ENCODE measurements at places on chromosomes 5 and 9. TPM values are rescaled to one million over a fixed set of nuclear protein-coding genes. Genes with fewer than 3 reads are reported as not detected.

Gene FAM153A
- not detected for total RNA-seq

Gene CER1
- not detected for total RNA-seq

Gene PCDHA10
- 0.23 TPM for total RNA-seq

Gene PCDHB8
- total RNA-seq, result 0.89 TPM

Gene TLN1
- 1,223 TPM for total RNA-seq

Gene SLC34A1
- total RNA-seq, result not detected

Gene C9
- total RNA-seq, result 0.46 TPM

Gene KIF12
- total RNA-seq, result not detected

Gene RMRP
- total RNA-seq, result 680 TPM

Gene PRKACG
- not detected for total RNA-seq

Gene PFN3
- total RNA-seq, result not detected

Gene TUSC1
- 10.4 TPM for total RNA-seq

Gene ANKRD18B
- total RNA-seq, result 35.6 TPM

Gene CRHBP
- total RNA-seq, result not detected

Gene TAF11L10
- not detected for total RNA-seq

Gene TNC
- total RNA-seq, result 206 TPM

Gene OR1Q1
- total RNA-seq, result not detected

Gene LIFR
- total RNA-seq, result 79.9 TPM

Gene BSPRY
- not detected for total RNA-seq

Gene PCDHB16
- 0.30 TPM for total RNA-seq

Gene KIF2A
- total RNA-seq, result 125 TPM

Gene TLE1
- total RNA-seq, result 30.6 TPM

Gene SPATA31D4
- total RNA-seq, result not detected

Gene LCN9
- total RNA-seq, result not detected

Gene CATSPER3
- total RNA-seq, result not detected

Gene PPIC
- 70.4 TPM for total RNA-seq

Gene SLC6A3
- not detected for total RNA-seq

Gene ZNF608
- total RNA-seq, result 1.5 TPM

Gene DIRAS2
- total RNA-seq, result 0.78 TPM

Gene IL3
- not detected for total RNA-seq

Gene FBP2
- not detected for total RNA-seq

Gene HAVCR1
- not detected for total RNA-seq

Gene PCDHA1
- total RNA-seq, result 0.09 TPM

Gene ELAVL2
- total RNA-seq, result under 0.01 TPM

Gene SLC23A1
- not detected for total RNA-seq

Gene TBC1D2
- 26.7 TPM for total RNA-seq

Gene FOXD4L6
- total RNA-seq, result 0.37 TPM

Gene C8G
- total RNA-seq, result not detected

Gene PAEP
- not detected for total RNA-seq

Gene GPR150
- total RNA-seq, result under 0.01 TPM

Gene HAVCR2
- not detected for total RNA-seq

Gene MXD3
- total RNA-seq, result 4.1 TPM

Gene AMBP
- not detected for total RNA-seq

Measured in smooth muscle cell of the umbilical artery (primary cell).